ENCODE measurements at places on chromosomes 7 and 10.
A peak's percentile ranks its signal among the peaks of the same experiment; 100 is the strongest.

DNA sequence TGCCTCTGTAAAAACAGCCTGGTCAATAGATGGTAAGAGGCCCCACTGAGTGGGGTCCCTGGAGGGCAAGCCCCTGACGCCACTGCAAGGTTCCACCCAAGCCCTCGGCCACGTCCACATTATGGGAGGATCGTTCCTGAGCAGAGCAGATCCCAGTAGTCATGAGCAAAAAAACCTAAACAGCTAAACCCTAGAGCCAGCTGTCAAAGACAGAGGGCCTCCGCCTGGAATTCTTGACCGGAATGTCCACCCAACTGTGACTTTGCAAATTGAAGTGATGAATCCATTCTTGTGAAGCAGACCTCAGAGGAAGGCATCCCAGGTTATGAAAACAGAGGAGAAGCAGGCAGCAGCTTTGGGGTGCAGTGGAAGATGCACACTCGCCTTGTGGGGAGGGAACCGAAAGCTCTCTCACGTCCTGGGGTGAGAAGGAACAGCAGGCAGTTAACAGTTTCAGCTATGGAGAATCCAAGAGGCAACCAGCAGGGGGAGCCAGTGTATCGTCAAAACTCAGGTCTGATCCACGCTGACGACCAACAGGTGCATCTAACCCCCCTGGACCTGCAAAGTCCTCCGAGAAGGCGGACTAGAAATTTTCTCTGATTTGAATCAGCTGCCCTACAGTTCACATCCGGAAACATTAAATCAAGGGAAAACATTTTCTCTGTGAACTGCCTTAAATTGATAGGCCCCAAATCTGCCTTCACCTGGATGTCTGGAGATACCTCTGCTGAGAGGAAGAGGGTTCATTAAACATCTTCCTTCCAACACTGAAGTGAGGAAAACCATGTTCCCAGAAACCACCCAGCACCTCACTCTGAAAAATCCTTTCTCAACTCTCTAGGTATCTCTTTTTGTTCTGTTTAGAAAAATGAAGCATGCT lies 139.1 kb upstream of the PFKP start:
- DNase-seq: peak; percentile 51

DNA sequence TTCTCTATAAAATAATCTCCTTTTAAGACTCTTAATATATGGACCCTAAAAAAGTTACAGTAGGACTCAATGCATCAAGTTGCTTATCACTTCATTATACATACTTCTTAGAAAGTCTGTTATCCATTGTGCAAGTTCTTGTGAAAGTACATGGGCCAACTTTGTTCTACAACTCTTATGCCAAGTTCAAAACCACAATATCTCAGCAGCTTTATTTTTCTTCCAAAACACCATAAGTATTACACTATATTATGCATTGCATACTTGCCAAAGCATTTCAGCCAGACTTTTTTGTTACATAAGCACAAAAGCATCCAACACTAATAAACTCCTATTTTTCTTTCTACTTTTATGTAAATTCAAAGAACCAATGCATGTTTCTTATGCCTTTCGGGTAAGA lies 94.4 kb downstream of the AHR start:
- no peak for DNase-seq

- DNase-seq: no peak
These were observed 50.2 kb upstream of the CALN1 start for GRCh38 chr7:72462311-72462710.

DNA sequence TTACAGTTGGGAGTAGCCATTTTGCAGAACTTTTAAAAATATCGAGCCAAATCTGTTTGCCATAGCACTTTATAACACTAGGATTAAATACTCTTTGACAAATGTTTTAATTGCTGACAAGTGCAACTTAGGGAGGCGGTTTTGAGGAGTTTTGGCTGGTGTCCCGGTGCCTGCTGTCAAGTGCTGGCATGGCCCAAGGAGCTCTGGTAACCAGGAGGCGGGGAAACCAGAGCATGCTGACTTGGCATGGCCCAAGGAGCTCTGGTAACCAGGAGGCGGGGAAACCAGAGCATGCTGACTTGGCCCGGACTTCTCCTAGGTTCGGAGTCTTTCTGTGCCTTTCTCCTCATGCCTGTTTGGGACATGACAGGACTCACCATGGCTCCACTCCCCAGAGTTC lies 30.8 kb upstream of the ZNF32 start:
- no peak for DNase-seq

DNA sequence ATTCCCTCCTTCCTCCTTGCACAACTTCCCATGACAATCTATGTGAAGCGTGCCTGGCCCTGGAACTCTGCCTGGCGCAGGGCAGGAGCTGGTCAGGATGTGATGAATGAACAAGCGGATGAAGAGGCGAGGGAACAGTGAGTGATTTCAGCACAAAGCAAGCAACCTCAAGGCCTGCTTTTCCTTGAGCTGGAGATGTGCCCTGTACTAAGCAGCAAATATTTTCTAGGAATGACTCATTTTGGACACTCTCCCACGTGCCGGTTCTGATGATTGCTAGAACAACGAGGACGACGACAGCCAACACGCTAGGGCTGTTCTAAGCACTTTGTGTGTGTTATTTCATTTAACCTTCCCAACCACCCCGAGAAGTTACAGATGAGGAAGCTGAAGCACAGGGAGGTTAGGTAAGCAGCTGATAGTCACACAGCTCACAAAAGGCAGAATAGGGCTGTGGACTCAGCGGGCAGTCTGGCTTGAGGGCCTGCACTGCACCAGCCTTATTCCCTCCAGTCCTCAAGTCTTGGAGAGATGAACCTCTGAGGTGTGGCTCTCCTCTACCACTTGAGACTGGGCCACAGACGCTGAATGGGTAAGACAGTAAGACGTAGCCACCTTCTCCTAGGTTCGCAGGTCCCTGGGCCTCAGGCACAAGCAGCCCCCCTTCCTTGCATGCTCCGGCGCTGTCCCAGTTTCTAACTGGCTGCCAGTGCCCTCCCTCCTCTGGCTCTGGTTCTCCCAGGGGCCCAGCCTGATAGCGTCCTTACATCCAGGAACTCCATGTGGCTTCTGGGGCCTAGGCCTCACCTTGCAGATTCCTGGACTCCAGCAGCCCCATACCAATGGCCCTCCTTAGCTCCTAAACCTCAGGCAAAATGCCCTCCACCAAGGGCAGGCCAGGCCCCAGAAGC lies 59.0 kb downstream of the YKT6 start:
- DNase-seq: no peak

DNA sequence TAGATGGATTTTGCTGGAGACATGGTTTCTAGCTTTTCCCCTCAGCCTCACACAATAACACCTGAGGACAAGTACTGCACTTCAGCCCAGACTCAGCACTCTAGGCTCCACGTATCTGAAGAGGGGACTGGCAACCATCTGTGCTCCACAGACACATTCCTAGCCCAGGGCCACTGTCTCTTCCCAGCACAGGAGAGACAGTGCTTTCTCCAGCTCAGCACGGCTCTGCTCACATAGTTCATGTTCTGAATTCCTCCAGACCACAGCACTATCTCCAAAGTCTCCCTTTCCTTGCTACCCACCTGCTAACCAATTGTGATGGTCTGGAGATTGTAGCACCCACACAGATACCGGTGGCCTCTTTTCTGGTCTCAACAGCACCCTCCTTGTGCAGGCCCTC lies 114.5 kb downstream of the HTR7 start:
- DNase-seq: no peak

DNA sequence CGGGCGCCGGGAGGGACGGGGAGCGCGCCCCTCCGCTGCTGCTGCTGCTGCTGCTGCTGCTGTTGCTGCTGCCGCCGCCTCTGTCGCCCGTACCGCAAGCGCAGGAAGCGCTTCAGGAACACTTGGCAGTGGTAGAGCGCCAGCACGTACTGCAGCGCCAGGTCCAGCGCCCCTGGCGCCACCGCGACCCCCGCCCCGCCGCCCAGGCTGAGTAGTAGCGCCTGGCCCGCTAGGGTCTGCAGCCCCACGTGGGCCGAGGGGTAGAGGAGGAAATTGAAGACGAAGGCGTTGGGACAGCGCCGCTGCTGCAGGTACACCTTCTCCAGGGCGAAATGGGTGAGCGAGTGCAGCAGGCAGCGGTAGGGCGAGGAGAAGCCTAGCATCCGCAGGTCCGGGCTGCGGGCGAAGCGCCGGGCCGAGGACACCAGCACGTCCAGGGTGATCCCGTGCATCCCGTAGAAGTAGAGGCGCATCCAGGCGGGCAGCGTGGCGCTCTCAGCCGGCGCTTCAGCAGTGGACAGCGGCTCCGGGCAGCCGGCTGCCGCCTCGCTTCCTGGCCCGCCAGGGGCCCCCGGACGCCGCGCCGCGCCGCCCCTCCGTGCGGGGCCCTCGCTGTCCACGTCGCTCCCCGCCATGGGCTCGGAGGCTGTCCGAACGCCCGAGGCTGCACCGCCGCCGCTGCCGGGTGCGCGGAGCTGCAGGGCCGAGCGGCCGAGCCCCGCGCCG lies at the start of gene TMEM229A:
Gene TMEM229A, minus strand, starts transcription at position 699 of the 726 bp plus-strand sequence. Its CDS starts 64 bp downstream, at position 635.
- no peak for DNase-seq

GRCh38 chr10:68561865-68562649 lies 1.9 kb downstream of the TET1 start:
- peak; percentile 36 for DNase-seq

- DNase-seq: no peak
These were observed 444.2 kb downstream of the PTPRN2 start for GRCh38 chr7:158143196-158144120.

DNA sequence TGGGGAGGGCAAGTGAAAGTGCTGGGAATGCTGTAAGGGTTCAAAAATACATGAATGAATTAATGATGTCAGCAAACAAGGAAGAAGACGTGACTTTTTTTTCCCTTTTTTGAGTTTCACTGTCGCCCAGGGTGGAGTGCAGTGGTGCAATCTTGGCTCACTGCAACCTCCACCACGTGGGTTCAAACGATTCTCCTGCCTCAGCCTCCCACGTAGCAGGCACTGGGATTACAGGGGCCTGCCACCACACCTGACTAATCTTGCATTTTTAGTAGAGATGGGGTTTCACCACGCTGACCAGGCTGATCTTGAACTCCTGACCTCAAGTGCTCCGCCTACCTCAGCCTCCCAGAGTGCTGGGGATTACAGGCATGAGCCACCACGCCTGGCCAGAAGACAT lies 30.0 kb downstream of the DENND10 start:
- no peak for DNase-seq

- DNase-seq: no peak
These were observed 17.6 kb upstream of the ZNF518A start for GRCh38 chr10:96112531-96112930.

GRCh38 chr10:93431361-93431760 lies 50.8 kb downstream of the MYOF start:
- DNase-seq: no peak

DNA sequence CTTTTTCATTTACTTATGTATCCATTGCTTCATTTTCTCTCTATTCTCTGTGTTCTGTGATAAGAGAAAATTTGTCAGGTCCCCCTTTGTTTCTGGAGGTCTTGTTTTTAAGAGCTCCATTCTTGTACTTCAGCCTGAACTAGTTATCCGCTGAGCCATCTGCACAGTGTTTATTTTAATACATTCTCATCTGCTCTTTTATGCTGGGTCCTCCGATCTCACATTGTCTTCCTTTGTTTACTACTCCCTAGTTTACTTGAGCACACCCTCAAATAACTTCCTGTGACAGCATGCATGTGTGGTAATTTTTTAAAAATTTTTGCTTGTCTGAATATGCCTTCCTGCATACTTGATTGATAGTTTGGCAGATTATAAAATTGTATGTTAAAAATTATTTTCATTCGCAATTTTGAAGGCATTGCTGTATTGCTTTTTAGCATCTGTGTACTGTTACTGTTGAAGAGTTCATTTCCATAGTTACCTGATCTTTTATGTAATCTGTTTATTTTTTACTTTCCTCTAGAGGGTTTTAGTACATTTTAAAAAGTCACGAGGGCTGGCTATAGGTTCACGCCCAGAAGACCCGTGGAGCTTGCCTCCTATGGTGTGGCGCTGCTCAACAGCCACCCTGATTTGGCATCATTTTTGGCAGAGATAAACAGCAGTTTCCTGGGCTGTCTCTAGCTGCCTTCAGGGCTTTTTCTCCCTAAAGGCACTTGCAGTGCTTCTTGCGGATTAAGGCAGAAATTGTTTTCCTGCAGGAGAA lies 31.9 kb downstream of the RSBN1L start:
- DNase-seq: peak; percentile 70

GRCh38 chr10:131175891-131176290 lies 135.6 kb downstream of the TCERG1L start:
- DNase-seq: no peak

DNA sequence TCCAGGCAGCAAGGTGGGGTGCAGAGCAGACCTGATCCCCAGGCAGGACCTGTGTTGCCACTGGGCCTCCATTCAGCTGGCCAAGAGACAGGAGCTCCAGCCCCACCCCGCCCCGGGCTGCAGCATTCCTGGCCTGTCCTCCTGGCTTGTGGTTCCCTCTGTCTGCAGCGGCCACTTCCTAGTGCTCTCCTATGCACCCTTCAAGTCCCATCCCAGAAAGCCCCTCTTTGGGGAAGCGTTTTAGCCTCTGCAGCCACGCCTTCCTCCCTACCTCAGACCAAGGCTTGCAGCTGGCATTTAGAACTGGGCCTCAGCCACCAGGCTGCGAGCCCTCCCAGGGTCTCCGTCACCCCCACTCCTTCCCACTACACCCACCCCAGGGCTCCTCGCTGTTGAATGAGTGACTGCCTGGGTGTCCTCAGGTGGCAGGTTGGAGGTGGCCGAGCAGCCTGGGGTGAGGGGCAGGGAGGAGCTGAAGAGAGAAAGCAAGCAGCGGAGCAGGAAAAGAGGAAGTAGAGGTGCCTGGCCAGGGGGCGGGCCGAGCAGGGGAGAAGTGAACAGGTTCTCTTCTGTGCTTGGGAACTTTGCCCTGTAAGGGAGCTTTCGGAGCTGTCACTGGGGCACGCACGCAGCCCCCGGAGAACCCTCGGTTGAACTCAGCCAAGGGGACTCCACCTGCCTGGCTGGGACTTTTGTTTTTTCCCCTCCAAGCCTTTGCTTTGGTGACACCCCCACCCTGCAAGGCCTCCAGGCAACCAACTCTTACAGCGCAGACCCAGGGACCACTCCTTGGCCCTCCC lies 109.1 kb upstream of the TNRC18 start:
- peak; percentile 48 for DNase-seq

GRCh38 chr7:81256991-81257390 lies 338.1 kb upstream of the SEMA3C start:
- DNase-seq: peak; percentile 26

DNA sequence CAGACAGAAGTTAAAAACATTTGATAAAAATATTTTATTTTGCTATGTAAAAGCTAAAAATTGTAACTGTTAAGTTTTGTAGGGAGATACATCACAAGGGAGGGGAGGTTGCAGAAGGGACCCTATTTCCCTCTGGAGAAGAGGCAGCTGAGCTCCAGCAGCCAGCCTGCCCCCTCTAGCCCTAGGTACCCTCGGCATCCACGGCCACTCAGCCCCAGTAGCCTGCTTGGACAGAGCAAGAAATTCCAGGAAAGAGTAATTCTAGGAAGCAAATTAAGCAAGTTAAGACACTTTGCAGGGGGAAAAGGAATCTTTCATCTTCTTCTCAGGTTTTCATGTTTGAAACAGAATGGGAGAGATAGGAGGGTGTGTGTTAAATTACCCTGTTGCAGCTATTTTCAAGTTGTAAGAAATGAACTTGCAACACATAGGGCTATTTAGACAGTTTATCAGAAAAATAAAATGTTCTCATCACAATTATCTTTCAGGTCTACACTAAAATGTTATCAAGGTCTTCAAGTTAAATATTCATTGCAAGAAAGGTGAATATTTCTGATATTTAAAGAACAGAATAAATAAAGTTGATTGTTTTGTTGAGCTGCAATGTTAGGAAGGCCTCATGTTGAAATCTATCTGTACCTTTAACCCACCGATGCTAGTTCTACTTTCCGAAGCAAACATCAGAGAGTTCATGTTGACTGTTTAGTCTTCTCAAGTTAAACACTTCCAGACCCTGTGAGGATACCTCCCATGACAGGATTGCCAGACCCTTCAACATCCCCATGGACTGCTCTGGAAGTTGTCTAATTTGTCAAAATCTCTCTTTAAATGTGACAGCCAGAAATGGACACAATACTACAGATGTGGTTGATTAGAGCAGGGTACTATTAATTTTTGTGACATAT lies 5.5 kb downstream of the SGCE start:
- no peak for DNase-seq
